ENCODE measurements at places on chromosomes 7 and 10.

- DNase-seq: no peak
These were observed 339.9 kb upstream of the LRRN3 start for GRCh38 chr7:110750931-110751605.

- DNase-seq: no peak
These were observed 152.1 kb downstream of the LHFPL3 start for GRCh38 chr7:104480529-104480928.

DNA sequence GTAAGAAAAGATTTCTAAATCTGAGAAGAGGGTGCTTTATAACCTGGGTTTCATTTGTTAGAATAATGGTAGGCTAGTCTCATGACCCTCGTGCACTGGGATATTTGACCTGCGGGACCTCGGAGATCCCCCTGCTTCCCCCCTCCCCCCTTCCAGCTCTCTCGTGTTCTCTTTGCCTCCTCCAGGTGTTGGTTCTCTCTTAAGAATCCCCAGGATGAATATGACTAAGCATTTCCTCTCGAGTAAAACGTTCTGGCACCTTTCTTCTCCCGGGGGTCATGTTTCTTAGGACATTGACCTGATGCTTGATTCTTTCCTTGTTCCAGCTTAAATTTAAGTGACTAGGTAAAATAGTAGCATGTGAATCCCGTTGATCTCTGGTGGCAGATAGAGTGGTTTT lies 71.2 kb downstream of the SHH start:
- DNase-seq: no peak

- no peak for DNase-seq
These were observed 17.4 kb upstream of the IKZF1 start for GRCh38 chr7:50287129-50287528.

Measured in stimulated activated CD8-positive, alpha-beta memory T cell treated with anti-CD3 and anti-CD28 coated beads, Interleukin-2, amount 100 ng/mL, for 48 hours (primary cell).